ENCODE measurements at places on chromosomes 3 and 15.

DNA sequence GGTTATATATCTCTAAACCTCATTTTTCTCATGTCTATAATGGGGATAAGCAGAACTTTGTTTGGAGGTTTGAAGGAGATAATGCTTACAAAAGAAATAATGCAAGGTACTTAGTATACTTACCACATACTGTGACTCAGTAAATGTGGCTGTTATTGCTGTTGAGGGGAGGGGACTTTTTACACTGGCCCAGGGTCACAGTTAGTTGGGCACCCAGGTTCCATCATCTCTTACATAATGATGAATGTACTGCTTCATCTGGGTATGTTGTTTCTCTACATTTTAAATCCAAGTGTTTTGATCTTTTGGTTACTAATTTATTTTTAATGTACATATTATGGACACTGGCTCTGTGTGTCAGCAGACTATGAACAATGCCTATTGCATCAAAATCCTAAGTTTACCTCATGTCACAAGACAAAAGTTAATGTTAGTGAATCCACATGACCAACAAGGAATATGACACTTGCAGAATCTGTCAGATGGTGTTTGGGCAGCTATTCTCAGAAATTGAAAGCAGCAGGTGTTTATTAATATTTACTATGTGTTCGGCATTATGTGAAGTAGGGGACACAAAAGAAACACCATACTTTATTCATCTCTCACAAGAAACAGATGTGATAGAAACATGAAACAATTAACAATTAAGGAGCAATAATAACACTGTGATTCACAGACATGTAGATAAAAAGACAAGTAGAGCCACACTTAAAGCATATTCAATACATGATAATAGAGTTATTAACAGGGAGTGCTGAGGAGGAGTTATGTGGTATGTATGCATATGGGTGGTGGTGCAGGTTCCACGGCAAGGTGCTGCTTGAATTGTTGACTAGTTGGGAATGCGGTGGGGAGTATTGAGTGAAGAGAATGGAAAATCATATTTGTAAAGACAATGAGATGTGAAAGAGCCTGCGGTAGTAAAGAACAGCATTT is 109.7 kb downstream of the GALK2 start:
- no peak for DNase-seq

DNA sequence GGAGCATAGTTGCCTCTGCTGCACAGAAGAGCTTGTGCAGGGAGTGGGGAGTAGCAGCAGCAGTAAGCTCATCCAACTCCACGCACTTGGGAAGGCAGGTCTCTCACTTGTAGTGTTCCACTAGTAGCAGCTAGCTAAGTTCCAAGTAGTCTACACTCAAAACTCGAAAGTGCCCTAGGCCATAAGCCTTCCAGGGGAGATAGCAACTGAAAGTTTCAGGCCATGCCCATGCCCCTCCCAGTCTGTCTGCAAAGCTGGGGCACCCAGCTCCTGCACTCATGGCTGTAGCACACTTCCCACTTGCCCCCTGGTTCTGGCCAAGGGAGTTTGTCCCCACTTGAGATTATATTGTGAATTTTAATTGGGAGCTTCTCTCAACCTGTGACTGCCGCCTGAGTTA is 57.5 kb downstream of the MFSD1 start:
- DNase-seq: no peak

DNA sequence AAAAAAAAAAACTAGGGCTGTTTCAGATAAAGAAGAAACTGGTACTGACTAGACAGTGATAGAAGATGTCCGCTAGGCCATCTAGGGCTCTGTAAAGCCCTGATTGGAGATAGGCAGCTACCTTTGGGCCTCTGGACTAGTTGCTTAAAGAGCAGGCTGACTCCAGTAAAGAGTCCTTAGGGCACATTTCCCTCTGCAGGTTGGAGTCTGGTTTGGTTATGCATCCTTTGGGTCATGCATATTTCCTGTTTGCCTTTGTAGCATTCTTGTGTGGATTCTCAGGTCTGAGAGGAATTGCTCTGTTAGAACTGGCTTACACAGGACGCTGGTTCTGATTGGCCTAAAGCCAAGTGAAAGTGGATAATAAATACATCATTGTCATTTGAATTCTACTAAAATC is 165.5 kb upstream of the LRRN1 start:
- DNase-seq: no peak

DNA sequence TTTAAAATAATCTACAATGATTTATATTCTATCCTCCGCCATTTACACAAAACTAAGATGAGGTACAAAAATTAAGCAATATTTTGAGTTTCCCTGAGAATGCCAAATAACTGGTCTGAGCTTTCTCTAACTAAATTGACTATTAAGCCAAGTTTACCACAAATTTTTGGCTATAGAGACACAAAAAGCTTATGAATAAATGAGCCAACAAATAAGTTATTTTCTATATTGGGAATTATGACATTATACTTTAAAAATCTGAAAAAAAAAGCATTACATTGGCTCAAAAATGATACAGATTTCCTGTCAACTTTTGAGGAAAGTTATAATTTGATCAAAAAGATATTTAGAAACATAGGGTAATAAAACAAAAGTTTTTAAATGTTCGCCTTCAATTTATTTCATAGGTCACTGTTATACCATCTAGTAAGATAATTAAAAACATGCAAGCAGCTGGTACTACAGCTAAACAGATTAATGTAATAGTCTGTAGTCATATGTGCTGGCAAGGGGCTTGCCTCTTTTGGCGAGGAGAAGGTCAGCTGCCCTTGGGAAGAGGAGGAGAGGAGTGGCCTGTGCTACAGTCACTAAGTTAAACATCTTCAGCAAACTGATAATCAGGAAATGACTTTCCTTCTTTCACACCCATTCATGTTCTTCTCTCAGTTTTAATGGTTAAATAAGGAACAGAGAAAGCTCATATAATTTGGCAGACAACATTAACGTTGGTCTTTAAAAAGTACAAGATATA is 318.5 kb downstream of the TBC1D5 start:
- no peak for DNase-seq

GRCh38 chr15:63458026-63458425 is 46.4 kb upstream of the USP3 start:
- no peak for DNase-seq

DNA sequence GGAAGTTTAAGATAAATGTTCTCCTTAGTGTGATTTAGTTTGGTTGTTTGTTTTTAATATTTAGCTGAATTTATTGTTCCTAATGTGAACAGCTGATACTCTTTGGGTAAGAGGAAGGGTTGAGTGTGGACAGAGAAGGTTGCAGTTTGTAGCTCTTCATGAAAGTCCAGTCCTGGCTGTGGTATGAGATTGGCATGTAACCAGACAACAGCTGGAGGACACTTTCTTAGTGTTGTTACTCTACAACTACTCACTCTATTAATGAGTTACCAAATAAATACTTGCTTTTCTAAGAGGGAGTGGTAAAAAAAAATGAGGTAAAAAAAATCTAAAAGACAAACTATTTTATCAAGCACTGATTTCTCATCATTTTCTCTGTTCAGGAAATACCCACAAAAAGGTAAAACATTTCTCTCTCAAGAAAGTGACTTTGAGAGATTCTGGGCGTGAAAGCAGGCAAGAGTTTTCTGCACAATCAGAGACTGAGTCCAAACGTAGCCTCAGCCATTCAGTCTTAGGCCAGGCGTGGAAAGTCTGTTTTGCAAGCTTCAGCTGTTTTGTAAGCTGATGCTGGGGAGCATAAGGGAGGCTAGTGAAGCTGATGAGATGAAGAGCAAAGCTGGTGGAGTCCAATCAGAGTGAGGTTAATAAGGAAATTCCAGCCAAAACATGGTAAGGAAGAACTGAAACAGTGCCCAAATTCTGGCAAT is 138.5 kb upstream of the ARPP21 start:
- DNase-seq: no peak

- DNase-seq: no peak
These were observed 15.4 kb downstream of the ARHGAP31 start for GRCh38 chr3:119309591-119309990.

GRCh38 chr15:66153549-66154415 is 99.8 kb downstream of the MEGF11 start:
- no peak for DNase-seq

- DNase-seq: no peak
These were observed 60.5 kb upstream of the LRIG1 start for GRCh38 chr3:66561367-66561766.

DNA sequence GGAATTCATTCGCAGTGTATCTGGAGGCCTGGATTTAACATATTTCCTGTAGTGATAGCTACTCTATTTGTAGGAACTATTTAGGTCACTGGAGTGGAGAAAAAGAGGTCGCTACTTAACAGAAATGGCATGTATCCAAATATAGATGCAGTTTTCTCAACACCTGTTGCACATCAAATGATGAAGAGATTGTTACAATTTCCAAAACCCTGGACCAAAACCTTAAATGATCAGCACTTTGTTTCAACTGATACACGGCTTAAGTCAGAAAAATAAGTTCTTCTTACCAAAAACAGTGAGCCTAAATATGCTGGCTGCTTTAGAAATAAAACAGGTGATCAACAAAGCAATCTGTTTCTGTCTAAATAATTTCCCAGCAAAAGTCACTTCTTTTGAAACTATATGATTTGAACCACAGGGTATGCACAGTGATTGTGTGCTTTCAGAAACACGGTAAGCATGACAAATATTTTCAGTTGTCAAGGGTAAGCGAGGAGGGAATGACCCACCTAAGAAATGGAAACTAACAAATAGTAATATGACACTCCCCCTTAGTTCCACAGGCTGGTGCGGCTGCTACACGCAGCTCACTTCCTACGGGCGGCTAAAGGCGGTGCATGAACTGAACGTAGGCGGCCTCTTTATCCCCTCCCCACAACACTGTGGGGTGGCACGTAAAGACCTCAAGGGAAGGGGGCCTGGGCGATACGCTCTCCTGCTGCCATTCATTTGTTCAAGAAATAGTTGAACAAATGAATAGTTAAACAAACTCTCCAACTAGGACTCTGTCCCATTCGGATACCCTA is 1.1 kb downstream of the EHD4 start:
- DNase-seq: peak; percentile 68

GRCh38 chr3:341998-342397 is 145.4 kb downstream of the CHL1 start:
- DNase-seq: no peak

DNA sequence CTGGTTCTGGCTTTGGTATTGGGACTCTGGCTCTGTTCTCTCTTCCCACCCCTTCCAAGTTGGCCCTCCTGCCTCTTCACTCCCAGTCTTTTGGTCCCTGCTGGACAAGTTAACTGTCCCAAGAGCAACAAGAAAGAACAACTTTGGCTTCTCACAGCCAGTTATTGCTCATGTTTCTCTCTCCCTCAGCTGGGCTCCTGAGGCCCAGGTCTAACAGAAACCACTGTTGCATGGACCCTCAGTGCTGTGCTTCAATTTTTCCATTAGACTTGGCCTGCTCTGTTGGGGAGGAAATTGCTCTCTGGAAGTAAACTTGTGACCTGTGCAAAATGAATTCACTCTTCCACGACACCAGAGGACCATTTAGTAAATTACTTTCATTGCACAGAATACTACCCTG is 64.5 kb downstream of the CHST2 start:
- no peak for DNase-seq

GRCh38 chr3:139353920-139354556 is 10.2 kb downstream of the MRPS22 start:
- DNase-seq: peak; percentile 58

GRCh38 chr15:90948506-90948905 is 6.2 kb upstream of the RCCD1 start:
- no peak for DNase-seq

DNA sequence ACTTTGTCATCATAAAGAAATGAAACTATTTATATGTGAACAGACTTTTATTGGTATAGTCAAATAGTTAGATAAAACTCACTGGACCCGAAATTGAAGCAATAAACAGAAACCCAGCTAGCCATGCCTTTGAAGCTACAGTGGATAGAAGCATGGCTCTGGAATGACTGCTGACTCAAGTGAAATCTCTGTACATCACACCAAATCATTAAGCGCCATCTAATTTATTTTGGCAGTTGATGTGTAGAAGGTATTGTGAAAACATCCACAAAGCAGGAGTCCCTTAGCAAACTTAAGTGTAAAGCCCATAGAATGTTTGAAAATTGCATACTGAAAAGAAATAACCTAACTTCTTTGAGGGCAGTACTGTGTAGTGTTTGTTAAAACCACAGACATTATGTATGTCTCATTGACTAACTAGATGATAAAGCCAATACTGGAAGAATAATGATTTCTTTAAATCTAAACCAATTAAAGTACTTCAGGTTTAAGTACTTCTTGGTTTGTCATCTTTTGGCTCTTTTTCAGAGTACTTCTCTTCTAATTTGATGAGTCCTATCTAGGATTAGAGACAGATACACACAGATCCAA is 42.8 kb upstream of the FBXL22 start:
- no peak for DNase-seq

DNA sequence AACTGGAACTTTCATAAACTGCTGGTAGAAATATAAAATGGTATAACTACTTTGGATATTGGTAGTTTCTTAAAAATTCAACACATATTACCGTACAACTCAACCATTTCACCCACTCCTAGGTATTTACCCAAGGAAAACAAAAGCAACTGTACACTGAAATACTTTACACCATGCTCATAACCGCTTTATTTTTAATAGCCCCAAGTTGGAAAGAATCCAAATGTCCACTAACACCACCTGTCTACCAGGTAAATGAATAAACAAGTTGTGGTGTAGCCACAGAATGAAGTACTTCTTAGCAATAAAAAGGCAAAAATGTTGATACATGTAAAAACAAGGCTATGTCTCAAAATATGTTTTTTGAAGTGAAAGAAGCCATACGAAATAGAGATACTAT is 215.9 kb upstream of the PEX5L start:
- peak; percentile 20 for DNase-seq

DNA sequence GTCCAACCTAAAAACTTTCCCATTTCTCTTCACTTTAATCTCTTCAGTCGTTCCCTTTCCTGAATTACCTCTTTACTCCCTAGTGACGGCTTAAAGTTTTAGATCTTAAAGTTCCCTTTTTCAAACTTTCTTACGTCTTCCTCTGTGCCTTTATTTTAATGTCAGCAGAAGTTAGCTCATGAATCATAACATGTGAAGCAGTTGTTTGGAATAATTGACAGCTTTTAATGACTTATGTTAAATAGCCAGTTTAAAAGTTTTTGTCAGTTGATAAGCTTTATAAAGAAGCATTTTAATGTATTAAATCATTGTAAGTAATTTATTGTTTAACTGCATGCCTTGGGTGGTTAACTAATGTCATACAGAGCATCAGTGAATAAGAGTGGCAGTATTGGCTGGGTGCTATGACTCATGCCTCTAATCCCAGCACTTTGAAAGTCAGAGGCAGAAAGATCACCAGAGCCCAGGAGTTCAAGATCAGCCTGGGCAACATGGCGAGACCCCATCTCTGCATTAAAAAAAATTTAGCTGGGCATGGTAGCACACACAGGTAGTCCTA is 33.9 kb downstream of the PIK3CA start:
- DNase-seq: no peak

GRCh38 chr3:159852821-159853505 is 135.7 kb upstream of the IL12A start:
- DNase-seq: peak; percentile 60

GRCh38 chr3:80159990-80160506 is 392.2 kb upstream of the ROBO1 start:
- no peak for DNase-seq

GRCh38 chr3:58041826-58042324 is 33.7 kb downstream of the FLNB start:
- no peak for DNase-seq

Data from RWPE1 (cell line).